ENCODE measurements at places on chromosomes 1 and 21. TPM values are rescaled to one million over a fixed set of nuclear protein-coding genes. Genes with fewer than 3 reads are reported as not detected.

GALNT2 gene
- total RNA-seq: 49.7 TPM

GRCh38 chr1:39266269-39266668 lies 61.8 kb downstream of the MACF1 start:
- ATAC-seq: no peak

- peak; percentile 84 for ATAC-seq
Measured at GRCh38 chr1:10755970-10756521, 40.4 kb downstream of the CASZ1 start.

GRCh38 chr1:210367566-210367965 lies 38.9 kb downstream of the HHAT start:
- ATAC-seq: no peak

All from activated T-helper 17 cell treated with anti-CD3 and anti-CD28 coated beads, Interleukin-2, amount 50 U/mL, for 72 hours (primary cell).